PC-3 (cell line): ENCODE measurements at places on chromosomes 6 and 20.

DNA sequence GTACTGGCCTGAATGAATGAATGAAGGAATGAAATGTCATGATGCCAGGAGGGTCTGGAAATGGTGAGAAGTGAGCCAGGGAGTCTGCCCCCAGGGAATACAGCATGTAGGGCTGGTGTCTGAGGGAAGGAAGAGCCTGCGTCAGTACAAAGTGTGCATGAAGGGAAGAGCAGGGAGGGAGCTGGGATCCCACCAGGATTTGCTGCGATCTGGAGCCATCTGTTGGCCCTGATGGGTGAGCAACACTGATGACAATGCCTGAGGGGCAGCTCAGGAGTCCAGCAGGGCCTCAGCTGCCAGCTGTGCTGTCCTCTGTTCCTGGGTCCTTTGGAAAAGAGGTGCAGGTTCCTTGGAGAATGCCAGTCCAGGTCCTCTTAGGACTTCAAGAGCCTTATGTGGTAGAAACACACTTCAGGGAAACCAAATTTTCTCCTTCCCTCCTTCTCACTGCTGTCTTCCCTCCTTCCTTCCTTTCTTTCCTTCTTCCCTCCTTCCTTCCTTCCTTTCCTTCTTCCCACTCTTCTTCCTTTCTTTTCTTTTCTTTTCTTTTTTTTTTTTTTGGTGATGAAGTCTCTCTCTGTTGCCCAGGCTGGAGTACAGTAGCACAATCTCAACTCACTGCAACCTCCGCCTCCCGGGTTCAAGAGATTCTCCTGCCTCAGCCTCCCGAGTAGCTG lies 11.5 kb downstream of the BPI start:
- DNase-seq: peak; percentile 19

DNA sequence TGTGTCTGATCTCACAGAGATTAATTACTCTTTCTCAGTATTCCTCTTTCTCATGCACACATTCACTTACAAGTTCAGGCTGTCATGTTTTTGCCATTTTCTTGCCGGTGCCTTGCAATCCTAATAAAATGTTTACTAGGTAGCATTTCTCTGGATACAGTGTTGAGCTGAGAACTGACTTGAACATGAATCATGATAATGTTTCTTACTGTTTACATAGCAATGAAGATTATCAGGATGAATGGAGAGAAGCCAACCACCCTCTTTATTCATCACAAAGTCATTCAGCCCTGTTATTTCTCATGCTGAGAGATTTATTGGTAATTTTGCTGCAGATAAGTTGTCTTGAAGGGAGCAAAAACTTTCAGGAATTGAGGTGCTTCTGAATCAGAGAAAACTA lies 185.5 kb upstream of the ECI2 start:
- peak; percentile 95 for DNase-seq

DNA sequence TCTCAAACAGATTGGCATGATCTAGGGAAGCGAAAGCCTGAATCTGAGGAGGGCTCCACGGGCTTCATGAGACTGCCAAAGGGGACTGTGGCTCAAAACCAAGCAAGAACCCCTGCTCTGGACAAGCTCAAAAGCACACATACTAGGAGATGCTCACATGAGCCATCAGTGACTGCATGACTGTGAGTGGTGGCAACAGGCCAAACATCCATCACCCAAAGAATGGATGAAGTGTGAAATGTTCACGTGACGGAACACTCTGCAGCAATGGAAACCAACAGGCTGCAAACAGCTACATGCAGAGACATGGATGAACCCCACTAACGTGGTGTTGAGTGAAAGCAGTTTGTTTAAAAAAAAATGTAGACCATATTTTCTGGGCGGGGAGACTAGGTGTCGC lies 136.3 kb downstream of the PREX1 start:
- no peak for DNase-seq

DNA sequence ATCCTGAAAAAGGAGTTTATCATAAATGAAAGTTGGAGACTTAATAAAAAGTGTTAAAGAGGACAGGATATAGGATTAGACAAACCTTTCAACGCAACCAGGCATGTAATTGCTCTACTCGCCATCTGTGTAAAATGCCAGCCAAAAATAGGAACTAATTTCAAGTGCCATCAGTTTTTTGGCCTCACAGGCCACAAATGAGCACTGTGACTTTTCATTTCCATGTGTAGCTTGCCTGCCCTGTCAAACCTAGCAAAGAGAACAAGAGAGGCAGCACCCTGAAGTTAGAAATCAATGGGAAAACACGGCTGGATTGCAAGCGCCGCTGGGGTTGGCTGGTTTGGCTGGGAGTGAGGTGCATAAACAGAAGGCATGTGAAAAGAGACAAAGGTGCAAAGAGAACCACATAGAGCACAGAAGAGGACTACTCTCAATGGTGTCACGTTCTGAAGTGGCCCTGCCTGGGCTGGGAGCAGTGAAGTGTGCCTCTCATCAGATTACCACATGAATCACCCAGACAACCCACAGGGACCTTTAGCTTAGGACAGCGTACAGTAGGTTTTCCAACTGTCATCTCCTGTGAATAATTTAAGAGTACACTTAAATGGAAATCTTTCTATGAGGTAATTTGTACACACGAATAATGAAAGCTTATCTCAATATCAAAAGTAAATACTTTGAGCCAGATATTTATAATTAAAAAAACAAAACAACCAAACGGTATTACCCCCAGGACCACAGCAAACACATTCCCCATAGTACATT lies 78.0 kb upstream of the NHSL1 start:
- DNase-seq: no peak

DNA sequence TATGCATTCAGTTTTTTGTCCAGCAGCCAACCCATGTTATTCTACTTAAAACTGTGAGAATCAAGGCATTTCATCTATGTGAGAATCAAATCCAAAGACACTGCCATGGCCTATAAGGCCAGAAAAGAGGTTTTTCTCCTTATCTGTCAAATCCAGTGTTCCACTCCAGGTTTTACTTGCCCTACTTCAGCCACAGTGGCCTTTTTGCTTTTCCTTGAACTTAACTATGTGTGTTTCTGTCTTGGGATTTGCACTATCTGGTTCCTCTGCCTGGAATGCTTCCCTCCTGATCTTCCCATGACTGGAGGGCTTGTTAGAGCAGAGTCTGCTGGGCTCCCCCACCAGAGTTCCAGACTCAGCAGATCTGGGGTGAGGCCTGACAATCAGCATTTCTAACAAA lies 113.1 kb upstream of the DOK5 start:
- no peak for DNase-seq
